ENCODE measurements at places on chromosomes 6 and 20.

DNA sequence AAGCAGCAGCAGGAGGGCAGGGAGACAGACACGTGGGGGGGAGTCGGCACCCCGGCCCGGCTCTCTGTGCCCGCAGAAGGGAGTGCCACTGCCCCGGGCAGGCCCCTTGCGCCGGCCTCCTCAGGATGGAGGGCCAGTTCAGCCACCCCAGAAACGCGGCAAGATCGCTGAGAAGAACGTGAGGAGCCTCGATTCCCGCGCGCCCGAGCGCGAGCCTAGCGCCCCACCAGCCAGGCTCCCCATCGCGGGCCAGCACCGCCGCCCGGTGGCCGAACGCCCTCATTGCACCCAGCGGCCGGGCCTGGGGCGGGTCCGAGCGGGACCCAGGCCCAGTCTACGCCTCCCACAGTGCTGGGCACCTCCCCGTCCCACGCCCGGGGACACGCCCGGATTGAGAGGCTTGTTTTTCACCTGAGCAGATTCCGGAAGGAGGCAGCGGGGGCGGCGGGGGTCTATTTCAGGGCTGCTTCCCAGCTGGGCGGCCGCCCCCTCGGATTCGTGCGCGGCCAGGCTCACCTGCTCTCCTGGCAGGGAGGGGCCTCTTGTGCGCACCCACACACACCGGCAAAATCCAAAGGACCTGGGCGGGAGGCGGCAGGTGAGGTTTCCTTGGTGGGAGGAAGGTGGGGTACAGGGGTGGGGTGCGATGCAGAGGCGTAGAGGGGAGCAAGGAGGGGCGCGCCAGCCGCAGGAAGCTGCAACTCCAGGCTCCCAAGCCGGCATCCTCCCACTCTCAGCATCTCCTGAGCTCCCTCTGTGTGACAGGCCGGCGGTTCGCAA is 9.0 kb upstream of the GRM4 start:
- DNase-seq, result no peak

GRCh38 chr6:43298565-43299337 is 691 bp downstream of the SLC22A7 start:
- no peak for DNase-seq

DNA sequence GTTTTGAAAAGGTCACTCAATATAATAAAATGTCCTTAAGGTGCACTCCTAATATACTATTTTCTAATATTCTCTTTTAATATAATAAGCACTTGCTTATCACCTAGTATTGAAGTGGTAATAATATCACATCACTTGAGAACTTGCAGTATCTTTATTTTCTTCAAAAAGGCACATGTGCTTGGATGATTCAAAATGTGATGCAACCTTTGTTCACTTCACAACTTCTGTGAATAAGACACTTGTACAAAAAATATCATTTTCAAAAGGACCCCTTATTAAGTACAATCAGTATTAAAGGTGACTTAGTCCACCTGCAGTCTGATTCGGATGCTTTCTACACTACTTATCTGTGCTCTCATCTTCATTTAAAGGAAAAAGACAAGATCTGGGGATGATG is 3.4 kb downstream of the PRELID3B start:
- DNase-seq, result no peak

- DNase-seq, result no peak
These were observed 248.5 kb downstream of the THBS2 start for GRCh38 chr6:169005166-169005565.

GRCh38 chr20:53159160-53159559 is 187.0 kb downstream of the TSHZ2 start:
- no peak for DNase-seq

Measured in DMS79 (cell line).